ENCODE measurements at places on chromosomes 6 and 20.

DNA sequence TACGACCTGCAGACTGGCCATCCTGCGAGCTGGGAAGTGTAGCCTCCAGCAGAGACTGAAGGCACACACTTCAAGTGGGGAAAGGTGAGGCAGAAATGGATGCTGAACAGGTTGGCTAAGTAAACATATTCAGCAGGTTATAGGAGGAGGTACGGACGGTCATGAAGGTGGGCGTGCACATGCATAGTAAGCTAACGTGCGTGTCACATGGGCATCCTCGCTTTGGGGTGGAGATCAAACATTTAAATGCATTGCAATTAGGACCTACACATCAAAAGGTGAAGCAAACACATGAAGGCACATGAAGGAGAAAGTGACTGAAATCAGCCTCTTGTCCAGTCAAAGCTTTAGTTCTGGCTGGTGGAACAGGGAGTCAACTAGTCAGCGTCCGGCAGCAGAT is 305.6 kb upstream of the EXOC2 start:
- no peak for DNase-seq

DNA sequence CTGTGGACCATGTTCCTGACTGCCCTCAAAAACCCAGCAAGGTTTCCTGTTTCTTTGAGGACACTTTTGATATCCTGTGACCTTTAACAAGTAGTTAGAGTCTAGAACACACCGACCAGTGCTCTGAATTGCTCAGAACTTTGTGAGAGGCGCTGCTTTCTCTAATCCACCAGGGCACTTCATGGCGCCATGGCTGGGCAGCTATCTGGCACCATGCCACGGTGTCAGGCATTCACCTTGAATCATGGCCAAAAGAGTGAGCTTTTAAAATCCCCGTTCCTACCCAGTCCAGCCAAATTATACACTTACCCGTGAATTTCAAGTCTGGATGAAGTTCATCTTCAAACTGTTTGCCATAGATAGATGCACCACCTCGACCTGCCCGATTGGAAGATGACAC is 17.0 kb upstream of the CPNE5 start:
- DNase-seq = no peak

DNA sequence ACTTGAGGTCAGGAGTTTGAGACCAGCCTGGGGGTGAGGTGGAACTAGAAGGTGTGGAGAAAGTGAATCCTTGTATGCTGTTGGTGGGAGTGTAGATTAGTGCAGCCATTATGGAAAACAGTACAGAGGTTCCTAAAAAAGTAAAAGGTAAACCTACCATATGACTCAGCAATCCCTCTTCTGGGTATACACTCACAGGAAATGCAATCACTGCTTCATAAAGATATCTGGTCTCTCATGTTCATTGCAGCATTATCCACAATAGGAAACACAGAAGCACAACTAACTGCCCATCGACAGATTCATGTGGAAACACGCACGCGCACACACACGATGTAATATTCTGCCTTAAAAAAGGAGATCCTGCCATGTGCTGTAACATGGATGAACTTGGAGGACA is 66.7 kb downstream of the CDC5L start:
- DNase-seq = no peak

DNA sequence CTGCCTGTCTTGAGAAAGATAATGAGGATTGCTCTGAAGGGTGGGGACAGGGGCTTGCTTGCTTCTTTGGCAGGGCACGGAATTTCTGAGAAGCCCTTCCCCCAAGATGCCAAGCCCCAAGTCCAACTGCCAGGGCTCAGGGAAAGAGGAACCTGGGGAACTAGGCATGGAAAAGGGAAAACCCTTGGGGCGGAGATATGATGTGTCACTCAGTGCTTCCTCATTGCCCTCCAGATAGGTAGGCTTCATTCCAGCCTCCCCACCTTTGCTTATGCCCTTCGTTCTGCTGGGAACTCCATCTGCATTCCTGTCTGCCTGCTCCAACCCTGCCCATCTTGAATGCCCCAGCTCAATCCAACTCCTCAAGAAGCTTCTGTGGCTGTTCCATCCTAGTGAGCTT is 61.2 kb downstream of the VEGFA start:
- DNase-seq = no peak

DNA sequence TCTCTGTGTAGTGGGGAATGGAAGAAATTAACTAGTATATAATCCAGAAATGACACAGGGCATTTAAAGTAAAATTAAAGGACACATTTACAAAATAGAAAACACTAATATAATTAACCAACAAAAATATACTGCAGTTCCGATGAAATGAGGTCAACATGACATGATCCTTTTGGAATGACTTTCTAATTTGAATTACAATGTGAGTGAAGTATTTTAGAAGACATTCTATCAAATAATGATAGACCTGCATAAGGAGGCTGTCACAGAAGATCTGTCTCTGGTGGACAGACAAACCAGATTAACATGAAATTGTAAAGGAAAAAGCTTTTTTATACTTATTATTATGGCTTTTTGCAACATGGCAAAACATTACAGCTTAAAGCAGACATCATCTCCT is 100.6 kb upstream of the FAM184A start:
- DNase-seq = no peak

DNA sequence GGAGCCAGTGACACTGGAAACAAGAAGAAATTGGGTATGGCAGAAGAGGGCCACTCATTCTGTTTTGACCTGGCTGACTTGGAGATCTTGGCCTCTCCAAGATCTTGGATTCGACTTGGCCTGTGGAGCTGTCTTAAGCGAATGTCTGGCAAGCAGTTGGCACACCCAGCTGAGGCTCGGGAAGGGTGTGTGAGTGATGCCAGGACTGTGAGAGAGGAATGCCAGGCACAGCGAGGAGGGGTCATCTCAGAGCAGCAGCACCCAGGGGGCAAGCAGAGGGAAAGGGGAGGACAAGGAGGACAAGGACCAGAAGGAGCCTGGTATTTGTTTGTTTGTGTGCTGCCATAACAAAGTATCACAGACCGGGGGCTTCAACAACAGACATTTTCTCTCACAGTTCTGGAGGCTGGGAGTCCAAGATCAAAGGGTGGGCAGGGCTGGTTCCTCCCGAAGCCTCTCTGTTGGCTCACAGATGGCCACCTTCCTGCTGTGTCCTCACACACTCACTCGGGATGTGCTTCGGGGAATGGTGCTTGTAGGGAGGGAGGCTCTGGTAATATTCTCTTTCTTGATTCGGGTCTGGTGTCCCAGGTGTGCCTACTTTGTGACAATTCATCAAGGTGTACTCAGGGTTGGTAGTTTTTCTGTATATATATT is 33.0 kb downstream of the RPP40 start:
- DNase-seq = no peak

GRCh38 chr6:164694386-164694785 is 615.0 kb downstream of the C6orf118 start:
- DNase-seq = no peak

GRCh38 chr6:75109022-75109421 is 96.8 kb downstream of the COL12A1 start:
- no peak for DNase-seq

GRCh38 chr6:133377219-133377618 is 136.1 kb downstream of the EYA4 start:
- DNase-seq = no peak

DNA sequence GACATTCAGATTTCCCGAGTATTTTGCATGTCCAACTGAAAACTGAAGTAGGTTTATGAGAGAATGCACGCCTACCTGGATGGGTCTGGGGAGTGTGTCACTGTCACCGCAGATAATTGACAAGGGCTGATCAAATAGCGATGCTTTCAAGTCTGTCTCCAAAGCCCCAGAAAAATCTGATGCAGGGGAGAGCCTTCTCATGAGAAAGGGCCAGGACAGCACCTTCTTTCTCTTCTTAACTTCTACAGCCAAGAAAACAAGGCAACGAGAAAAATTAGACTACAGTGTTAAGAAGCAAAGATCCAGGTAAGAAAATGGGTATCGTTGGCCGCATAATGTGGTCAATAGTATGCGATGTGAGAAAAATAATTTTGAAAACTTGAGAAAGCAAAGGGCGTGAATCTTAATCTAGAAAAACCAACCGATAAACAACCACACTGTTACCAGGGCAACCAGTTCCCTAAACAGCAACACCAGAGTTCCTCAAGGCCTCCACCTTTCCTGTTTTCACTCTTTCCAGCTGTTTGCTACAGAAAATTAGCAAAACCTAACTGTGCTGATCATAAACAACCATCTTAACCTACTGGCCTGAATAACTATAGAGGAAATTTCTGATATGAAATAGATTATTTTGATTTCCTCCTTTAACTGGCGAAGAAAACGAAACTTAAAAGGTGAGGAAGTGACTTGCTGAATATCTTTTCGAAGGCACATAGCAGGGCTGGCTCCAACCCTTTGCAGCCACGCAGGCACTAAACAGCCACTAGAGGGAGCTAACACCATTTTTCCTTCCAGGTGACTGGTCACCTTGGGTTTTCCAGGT is 2.6 kb downstream of the TAGAP start:
- DNase-seq = peak; percentile 55

DNA sequence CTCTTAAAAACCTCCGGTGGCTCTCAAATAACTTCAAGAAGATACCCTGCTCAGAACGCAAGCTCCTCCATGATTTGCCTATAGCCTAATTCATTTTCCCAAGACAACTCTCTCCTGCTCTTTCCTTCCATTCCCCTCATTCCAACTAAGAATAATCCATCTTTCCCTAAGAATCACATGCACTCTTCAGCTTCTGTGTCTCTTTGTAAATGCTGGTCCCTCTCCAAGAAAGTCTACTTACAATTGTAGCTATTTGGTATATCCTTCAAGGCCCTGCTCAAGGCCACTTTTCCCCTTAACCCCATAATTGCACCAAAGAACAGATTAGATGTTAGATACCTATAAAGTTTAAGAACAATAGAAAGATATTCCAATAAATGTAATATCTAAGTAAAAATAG is 7.4 kb upstream of the HEY2 start:
- DNase-seq = no peak

DNA sequence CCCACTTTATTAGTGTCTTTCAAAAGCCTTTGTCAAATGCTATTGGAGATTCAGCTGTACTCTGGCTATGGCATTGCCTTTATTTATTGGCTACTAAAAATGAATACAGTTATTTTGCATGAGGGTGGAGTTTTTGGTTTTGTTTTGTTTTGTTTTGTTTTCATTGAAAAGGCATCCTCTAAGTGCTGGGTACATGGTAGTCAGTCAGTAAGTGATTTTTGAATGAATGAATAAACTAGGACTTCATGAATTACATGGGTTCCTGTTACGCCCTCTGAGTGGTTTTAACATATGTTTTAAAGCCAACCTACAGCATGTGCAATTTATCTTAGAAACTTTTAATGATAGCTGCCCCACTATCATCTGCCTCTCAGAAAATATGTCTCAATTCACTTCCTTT is 38.9 kb upstream of the ENPP1 start:
- no peak for DNase-seq
